ENCODE measurements at places on chromosomes 6 and 20.
A peak's percentile ranks its signal among the peaks of the same experiment; 100 is the strongest.

GRCh38 chr20:6212903-6213302 lies 90.1 kb upstream of the FERMT1 start:
- no peak for DNase-seq

DNA sequence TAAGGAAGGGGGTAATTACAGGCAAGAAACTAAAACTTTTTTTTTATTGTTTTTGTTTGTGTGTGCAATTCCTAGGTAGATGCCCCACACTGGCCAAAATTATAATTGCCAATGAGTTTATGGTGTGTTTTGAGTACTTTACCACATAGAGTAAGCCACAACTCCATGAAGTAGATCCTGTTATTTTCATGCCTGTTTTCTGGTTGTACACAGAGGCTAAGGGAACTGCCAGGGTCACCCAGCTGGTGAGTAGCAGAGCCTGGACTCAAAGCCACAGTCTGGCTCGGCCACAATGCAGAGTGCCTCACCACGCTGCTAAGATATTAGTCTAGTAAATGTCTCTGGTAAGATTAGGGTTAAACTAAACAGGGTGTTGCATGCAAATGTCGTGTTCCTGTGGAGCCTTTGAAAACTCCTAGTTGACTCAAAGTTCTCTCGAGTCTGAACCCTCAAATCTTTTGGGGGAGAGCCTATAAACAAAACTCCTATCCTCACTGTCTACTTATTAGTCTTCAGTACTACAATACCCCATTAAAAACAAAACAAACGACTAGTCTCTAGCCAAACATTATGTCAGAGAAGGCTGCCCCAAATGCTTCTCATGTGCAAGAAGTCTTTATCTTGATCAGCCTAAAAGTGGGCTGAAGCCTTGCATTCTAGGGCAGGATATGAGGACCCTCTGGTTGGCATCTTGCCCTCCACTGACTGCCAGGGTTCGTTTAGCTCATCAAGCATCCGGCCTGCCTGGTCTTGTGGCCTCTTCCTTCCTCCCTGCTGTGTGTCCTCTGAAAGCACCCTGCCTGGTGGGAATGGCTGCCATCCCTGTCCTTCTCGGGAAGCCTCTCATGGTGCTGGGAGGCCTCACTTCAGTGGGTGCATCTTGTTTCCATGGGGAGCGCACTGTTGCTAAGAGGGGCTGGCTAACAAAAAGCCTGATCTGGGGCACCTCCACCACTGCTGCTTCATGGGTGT lies 4.2 kb downstream of the DUSP22 start:
- DNase-seq: no peak

DNA sequence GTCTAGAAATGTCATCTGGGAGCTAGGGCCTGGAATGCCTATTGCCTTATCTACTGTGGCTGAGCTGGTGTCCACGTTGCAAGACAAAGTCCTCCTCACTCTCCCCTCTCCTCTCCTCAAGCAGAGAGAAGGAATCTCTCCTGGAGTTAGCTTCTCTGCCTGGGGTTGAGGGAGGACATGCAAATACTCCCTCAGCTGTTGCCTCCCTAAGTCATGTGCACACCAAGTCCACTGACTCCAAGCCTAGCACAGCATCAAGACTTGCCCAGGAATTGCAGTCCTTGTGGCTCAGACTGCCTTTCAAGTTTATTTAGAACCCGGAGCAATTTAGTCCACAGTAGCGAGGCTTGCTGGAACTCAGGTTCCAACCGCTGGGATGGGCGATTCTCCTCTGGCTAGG lies 38.0 kb upstream of the SCP2D1 start:
- no peak for DNase-seq

DNA sequence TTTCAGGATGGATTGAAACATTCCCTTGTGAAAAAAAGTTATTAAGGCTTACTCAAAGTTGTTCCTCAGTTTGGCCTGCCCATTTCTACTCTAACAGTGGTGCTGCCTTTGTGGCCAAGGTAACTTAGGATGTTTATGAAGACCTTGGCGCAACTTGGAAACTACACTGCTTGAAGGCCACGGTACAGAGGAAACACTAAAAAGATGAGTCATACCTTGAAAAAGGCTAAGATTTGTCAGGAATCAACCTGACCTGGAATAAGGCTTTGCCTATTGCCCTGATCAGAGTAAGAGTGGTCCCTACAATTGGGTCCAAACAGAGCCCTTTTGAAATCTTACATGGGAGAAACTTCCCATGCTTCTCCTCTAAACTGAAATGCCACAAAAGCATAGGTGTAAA lies 119.9 kb upstream of the MOCS1 start:
- no peak for DNase-seq

GRCh38 chr6:53179961-53180651 lies 31.5 kb upstream of the GCM1 start:
- DNase-seq: no peak

- DNase-seq: no peak
These were observed 12.8 kb upstream of the ILRUN start for GRCh38 chr6:34709386-34709785.

DNA sequence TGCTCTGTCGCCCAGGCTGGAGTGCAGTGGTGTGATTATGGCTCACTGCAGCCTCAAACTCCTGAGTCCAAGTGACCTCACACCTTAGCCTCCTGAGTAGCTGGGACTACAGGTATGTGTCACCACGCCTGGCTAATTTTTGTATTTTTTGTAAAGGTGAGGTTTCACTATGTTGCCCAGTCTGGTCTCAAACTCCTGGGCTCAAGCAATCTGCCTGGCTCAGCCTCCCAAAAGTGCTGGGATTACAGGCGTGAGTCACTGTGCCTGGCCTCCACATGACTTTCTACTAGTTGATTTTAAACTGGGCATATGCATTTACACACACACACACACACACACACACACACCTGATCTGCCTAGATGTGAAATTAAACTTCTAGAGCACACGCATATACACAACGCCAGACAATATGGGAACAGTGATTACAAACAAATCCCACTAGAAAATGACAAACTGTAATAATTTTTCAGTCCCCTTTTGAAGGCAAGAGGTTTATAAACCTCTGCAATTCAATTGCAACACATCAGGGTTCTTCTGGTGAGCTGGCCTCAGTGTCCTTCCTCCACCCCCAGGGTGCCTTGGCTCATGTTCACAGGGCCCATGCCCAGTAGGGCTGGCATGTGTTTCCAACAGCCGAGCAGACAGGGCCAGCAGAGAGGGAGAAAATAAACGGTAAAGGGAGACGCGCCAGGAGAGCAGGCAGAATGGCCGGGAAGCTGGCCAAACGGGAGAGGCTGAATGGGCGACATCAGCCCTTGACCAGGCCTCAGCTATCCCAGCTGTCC lies 31.2 kb downstream of the PARD6B start:
- DNase-seq: peak; percentile 72

GRCh38 chr20:23257848-23258746 lies 92.5 kb upstream of the NXT1 start:
- DNase-seq: peak; percentile 46

Measured in ACHN (cell line).